ENCODE measurements at places on chromosomes 2 and 18.

DNA sequence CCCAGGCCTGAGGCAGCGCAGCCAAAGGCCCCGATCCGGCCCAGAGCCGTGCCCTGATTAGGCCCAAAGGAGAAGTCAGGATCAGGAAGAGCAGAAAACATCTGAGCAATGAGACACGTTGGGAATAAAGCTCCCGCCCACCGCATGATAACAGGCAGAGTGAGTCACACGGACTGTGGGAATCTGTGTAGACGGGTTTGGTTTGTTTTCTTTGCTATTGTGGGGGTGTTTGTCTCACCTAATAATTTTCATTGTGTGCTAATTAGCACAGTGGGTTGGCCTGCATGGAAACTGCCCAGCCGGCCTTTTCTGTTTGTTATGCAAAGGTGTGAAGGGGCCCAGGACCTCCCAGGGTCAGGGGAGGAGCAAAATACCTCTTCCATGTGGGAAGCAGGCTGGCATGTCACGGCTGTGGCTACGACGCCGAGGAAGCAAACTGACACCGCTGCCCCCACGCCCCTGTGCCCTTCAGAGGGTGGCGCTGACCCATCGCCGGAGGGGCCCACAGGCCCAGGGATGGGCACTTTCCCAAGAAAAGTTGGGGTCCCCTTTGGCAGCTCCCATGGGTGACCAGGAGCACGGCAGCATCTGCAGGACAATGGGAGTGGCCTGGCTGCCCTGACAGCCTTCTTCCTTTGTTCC, 68.4 kb upstream of the CTDP1 start:
- no peak for DNase-seq

DNA sequence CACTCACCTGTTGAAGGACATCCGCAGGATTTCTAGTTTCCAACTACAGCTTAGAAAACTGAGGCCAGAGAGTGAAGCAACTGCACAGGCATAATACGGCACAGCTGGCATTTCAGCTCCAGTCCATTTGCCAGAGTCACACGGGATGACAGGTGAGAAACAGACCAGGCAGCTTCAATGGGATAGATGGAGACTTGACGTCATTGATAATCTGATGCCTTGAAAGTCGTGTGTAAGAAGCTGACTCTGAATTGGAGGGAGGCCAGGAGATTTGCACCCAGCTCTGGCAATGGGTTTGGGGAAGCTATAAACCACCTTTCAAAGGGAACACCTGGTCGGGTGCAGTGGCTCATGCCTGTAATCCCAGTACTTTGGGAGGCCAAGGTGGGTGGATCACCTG, 12.4 kb upstream of the DNMT3A start:
- DNase-seq, result no peak

DNA sequence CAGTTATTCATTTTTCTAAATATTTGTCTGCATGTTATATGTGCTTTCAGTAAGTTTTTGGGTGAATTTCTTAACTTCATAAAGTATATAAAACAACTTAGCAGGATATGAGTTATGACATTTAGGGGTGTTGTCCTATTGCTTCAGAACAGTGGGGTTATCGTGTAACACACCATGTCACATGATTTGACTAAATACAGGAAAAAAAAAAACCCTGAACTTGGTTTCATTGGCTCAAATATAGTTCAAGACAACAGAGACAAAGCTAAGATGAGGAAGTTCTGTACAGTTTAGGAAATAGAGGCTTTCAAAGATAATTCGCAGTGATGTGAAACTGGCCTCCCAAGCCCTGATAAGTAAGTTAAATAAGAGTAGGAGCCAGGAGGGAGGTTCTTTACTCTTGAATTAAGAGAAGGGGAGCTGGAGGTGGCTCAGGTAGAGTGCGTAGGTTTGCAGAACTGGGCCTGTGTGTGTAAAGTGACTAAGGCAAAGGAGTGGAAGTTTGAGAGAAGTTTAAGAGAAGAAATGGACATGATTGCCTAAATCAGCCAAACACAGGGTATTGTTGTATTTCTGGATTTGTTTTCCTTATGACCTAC, 53.9 kb downstream of the LIMS1 start:
- DNase-seq, result no peak

GRCh38 chr18:79612291-79613108, 67.1 kb upstream of the CTDP1 start:
- no peak for DNase-seq

DNA sequence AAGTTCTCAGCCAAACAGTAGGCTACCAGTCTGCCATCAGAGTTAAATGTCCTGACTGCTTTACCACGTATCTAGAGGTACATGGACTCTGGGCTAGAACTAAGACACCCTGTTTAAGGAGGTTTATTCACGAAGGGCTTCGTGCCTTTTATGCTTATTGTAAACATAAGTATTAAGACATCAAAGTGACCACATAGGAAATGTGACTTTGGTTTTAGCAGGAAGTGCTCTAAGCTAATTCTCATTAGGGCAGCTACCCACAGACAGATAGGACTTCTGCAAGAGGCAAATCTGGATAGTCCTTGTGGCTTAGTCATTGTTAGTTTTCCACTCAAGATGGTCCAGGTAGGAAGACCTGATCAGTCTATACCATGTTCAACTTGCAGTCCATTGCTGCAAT, 233.3 kb upstream of the MGAT5 start:
- DNase-seq, result no peak

GRCh38 chr18:77755187-77755586, 505.5 kb downstream of the GALR1 start:
- no peak for DNase-seq

- no peak for DNase-seq
Observed at GRCh38 chr18:45993438-45993837, 26.3 kb upstream of the EPG5 start.

DNA sequence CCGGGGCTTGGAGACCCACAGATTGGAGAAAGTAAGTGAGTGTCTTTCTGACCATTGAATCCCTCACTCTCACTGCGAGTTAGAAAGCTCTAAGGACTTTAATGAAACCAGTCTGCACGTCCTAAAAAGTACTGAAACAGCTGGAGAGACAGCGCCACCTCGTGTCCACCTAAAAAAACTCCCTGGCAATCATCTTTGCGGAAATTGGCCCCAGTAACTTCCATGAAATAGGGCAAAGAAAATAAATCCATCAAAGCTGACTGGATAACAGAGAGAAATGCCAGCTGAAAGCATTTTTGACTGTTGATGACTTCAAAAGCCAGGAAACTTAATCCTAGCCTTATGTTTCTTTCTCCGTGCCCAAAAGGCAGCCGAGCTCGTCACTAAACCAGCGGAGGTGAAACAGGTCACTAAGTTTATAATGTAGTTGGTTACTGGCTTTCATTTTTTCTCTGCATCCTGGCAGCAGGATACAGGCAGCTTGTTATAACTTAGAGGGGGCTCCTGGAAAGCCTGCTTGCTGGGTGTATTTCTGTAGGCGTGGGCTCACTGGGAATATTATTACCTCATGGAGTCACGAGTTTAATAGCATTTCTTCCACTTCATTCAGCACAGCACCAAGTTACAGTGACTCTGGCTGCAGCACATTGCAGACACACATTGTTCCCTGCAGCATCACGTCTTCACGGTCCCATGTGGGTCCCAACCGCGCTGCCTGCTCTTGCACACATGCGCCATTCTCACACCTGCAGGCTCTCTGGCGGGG, 266.5 kb downstream of the HRH4 start:
- peak; percentile 29 for DNase-seq

DNA sequence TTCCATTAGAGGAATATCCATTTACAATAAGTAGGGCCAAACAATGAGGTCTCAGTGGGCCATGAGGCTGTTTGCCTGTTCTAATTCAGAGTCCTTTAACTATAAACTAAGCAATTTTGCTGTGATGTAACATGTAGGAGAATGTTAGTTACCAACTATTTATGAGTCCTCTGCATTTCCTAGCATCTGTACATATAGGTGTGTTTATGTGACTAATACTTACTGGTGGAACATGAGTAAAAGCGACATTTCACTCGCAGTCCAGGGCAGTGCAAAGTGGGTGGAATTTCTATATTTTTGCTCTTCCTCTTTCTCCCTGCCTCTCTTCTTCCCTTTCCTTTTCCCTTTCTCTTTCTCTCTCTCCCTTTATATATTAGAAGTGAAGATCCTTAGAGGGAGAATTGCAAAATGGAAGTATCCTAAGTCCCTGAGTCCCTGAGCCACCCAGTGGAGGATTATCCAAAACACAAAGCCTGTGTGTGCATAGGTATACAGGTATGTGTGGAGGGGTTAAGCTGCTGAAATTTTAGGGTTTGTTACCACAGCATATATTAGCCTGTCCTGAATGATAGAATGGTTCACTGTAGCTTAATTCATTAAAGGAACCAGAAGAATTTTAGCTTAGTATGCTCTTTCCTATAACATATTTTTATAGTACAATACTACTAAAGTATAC, 487.0 kb upstream of the FANCL start:
- DNase-seq, result no peak

- DNase-seq, result no peak
Observed at GRCh38 chr2:230153390-230153976, 66.3 kb downstream of the SP110 start.

GRCh38 chr2:150885774-150886386, 375.8 kb downstream of the RBM43 start:
- DNase-seq, result no peak

GRCh38 chr2:15048000-15048399, 415.5 kb downstream of the LRATD1 start:
- DNase-seq, result no peak

DNA sequence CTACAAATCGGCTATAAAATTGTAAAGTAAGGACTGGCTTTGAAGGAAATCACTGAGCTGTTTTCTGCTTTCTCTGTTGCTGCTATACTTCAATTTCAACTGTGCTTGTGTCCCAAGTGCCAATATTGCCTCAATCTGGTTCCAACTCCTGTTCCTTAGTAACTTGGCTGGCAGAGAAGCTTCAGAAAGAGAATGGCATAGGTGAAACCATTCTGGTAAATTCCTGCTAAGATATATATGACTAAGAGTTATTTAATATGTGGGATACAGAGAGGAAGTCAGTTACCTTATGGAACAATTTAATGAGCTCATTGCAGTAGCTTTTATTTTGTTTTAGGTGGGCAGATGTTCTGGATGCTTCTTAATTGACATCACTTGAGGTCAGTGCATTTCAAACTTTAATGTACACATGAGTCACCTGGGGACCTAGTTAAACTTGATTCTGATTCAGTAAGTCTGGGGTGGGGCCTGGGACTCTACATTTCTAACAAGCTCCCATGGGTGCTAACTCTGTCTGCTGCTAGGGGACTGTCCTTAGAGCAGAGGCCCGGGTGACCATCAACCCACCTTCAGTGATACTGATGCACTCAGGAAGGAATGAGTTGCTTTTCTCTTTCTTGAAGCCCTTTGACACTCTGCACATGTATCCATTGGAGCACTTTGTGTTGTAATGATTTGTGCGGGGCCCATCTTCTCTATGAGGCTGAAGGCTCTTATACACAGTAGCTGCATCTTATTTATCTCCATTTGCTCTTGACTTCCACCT, 47.6 kb downstream of the LIPG start:
- no peak for DNase-seq

All from activated CD4-positive, alpha-beta T cell treated with anti-CD3 and anti-CD28 coated beads for 4 hours (primary cell).